Inflammatory macrophage (primary cell): ENCODE measurements at places on chromosomes 3 and 15.
A peak's percentile ranks its signal among the peaks of the same experiment; 100 is the strongest.

- peak; percentile 91 for DNase-seq
Observed at GRCh38 chr3:151169262-151169947, 33.6 kb downstream of the GPR171 start.

- DNase-seq = no peak
Observed at GRCh38 chr3:182308328-182308727, 485.0 kb upstream of the ATP11B start.

DNA sequence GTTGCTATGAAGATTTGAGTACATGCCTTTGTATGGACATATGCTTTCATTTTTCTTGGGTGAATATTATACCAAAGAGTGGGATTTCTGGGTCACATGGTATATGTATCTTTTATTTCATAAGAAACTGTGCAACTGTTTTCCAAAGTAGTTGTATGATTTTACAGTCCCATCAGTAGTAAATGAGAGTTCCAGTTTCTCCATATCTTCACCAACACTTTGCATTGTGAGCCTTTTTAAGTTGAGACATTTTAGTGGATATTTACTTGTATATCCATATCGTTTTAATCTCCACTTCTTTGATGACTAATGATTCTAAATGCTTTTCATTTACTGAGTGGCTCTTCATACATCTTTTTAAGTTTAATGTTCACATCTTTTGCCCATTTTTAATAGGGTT, 20.3 kb downstream of the MEF2A start:
- no peak for DNase-seq

DNA sequence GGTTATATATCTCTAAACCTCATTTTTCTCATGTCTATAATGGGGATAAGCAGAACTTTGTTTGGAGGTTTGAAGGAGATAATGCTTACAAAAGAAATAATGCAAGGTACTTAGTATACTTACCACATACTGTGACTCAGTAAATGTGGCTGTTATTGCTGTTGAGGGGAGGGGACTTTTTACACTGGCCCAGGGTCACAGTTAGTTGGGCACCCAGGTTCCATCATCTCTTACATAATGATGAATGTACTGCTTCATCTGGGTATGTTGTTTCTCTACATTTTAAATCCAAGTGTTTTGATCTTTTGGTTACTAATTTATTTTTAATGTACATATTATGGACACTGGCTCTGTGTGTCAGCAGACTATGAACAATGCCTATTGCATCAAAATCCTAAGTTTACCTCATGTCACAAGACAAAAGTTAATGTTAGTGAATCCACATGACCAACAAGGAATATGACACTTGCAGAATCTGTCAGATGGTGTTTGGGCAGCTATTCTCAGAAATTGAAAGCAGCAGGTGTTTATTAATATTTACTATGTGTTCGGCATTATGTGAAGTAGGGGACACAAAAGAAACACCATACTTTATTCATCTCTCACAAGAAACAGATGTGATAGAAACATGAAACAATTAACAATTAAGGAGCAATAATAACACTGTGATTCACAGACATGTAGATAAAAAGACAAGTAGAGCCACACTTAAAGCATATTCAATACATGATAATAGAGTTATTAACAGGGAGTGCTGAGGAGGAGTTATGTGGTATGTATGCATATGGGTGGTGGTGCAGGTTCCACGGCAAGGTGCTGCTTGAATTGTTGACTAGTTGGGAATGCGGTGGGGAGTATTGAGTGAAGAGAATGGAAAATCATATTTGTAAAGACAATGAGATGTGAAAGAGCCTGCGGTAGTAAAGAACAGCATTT, 109.7 kb downstream of the GALK2 start:
- DNase-seq = peak; percentile 72

DNA sequence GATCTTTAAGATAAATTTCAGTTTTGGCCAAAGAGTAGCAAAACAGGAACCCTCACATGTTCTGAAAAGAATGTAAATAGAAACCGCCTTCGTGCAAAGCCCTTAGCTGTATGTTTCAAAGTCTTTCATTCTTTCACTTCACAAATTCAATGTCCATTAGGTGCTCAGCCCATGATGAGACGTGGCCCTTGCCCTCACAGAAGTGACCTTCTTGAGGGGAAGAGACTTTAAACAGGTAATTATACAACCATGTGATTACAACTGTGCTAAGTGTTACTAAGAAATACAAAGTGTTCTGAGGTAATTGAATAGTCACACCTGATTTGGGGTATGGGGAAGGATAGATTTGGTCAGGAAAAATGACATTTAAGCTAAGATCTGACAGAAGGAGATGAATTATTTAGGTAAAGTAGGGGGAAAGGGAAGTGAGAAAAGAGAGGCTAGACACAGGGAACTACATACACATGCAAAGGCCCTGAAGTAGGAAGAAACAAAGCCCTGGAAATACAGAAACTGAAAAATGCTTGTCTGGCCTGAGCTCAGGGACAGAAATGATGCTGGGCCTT, 19.6 kb downstream of the HSPBAP1 start:
- DNase-seq = peak; percentile 50

DNA sequence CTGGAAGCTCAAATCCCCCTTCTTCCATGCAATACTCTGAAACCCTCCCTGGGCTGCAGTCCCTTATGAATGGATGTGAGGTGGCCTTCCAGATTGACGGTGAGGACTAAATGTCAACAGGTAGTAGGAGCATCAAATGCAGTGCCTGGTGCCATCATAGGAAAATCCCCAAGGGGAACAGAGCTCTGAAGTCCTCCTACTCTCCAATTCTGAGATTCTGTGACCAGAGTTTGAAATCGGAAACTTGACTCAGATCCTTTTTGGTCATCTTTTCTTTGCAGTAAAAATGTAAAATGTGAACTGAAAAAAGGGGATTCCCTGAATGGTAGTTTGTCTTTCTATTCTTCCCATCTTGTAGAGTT, 68.8 kb upstream of the TJP1 start:
- no peak for DNase-seq

DNA sequence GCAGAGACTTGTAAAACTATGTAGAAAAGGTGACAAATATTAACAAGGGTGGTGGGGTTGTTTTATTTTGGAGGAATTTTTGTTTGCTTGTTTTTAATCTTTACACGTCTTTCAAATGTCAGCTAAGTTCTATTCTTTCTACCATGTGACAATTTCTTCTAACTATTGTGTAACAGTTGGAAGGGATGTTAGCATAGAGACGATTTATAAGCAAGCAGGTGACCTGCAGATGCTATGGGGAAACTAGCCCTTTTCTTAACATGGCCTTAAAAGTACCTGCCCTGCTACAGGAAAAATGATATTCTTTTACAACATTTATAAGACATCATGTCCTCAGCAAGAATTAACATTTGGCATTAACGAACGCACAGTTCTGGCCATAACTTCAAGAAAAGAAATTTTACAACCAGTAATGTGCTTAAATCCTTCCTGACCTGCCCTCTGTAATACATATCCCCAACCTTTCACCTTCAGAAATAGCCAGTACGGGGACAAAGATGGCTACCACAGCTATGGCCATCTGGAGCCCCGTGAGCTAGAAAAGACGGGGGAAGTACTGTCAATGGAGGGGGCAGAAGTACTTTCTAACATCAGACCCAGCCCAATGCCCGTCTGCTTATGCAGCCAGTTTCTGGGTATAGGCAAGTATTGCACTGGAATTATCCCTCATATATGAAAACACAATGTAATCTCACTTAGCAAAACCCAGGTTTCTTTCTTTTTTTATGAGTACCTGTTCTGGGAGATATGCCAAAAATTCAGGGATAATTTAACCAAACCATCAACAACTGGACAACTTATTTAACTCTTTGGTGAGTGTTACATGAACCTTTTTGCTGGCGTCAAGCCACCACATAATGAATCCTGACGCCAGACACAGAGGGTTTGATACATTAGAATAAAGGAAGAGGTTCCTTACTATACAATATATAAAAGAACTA, 67.7 kb upstream of the NR2F2 start:
- no peak for DNase-seq

GRCh38 chr3:118932822-118933558, 101.7 kb downstream of the IGSF11 start:
- no peak for DNase-seq

DNA sequence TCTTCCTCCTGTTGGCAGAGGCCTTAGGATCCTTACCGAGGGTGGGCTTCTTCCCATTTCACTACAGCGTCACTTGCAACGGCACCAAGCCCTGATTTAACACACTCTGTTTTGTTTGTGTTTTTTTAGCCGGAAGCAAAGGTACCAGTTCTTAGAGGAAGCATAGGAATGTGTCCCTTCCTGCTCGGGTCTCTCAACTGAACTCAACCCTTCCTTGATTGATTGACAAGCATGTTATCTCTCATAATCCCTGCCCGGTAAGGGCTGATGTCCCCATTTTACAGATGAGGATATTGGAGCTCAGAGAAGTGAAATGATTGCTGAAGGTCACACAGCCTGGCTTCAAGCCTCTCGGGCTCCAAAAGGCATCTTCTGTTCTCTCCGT, 26.6 kb upstream of the MAGEF1 start:
- no peak for DNase-seq

GRCh38 chr3:138854204-138854603, 19.5 kb upstream of the PIK3CB start:
- DNase-seq = no peak

- no peak for DNase-seq
Observed at GRCh38 chr15:66072616-66073361, 180.8 kb downstream of the MEGF11 start.

GRCh38 chr3:73389117-73389813, 235.5 kb downstream of the PDZRN3 start:
- DNase-seq = no peak
